ENCODE measurements at places on chromosomes 7 and 10.

- peaks cover 16% of the 10 kb centered on the region for H3K4me1 ChIP-seq
- H3K27me3 ChIP-seq = no peaks in the 10 kb centered on the region
- no peak for DNase-seq
- H3K27ac ChIP-seq = no peak overlapping the region
- no peak overlapping the region for H3K4me3 ChIP-seq
Observed at GRCh38 chr10:3496138-3496537, 288.9 kb downstream of the KLF6 start.

DNA sequence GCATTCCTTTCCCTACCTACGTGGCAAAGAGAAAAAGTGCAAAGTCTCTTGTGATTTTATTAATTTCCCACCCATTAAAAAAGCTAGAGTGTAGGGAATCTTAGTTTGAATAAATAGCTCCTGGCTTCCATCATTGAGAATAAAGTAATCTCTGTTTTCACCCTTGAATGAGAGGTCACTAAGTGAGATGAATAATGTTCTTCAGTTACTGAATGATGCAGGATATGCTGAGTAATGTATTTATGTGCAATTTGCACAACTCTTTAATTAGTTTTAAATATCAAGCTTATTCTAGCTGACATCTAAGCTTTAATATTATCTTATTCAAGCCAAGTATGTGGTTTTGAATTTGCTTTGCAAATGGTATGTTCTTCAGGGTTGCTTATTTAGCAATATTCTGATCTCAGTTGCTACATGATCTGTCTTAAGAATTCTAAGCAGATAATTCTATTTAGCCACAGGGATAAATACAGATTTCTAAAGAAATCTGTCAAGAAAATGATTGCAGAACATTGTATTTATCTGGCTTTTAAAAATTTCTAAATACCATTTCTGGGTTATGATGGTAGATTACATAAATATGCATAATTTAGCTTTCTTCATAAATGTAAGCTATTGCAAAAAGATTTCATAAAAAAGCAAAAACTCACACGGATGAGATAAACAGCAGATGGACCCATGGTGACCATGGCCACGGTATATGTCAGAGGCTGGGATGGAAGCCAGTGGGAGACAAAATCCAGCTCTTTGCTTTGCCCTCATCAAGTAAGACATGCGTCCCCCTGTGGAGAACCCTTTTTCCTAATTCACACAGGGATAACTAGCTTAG, 141.0 kb downstream of the MACC1 start:
- no peaks in the 10 kb centered on the region for H3K27me3 ChIP-seq
- H3K4me1 ChIP-seq = no peaks in the 10 kb centered on the region

- H3K4me3 ChIP-seq = no peak overlapping the region
- no peaks in the 10 kb centered on the region for H3K36me3 ChIP-seq
- H3K27me3 ChIP-seq = no peaks in the 10 kb centered on the region
- H3K27ac ChIP-seq = no peak overlapping the region
- H3K4me1 ChIP-seq = no peaks in the 10 kb centered on the region
- DNase-seq = no peak
Observed at GRCh38 chr7:118259115-118259514, 34.6 kb downstream of the ANKRD7 start.

GRCh38 chr10:89160339-89160738, 46.8 kb downstream of the CH25H start:
- H3K27me3 ChIP-seq = no peaks in the 10 kb centered on the region
- H3K4me3 ChIP-seq = no peak overlapping the region
- no peak for DNase-seq
- no peaks in the 10 kb centered on the region for H3K4me1 ChIP-seq

GRCh38 chr10:104429846-104430245, 76.2 kb downstream of the CFAP58 start:
- no peak overlapping the region for H3K27ac ChIP-seq
- H3K4me1 ChIP-seq = peaks cover 13% of the 10 kb centered on the region
- no peaks in the 10 kb centered on the region for H3K36me3 ChIP-seq
- DNase-seq = no peak

- H3K4me3 ChIP-seq = no peak overlapping the region
- H3K4me1 ChIP-seq = no peaks in the 10 kb centered on the region
- DNase-seq = no peak
- no peaks in the 10 kb centered on the region for H3K27me3 ChIP-seq
- H3K36me3 ChIP-seq = no peaks in the 10 kb centered on the region
Observed at GRCh38 chr7:118218413-118219156, 5.9 kb upstream of the ANKRD7 start.

- no peak overlapping the region for H3K27ac ChIP-seq
- no peaks in the 10 kb centered on the region for H3K4me1 ChIP-seq
- no peak overlapping the region for H3K4me3 ChIP-seq
- no peaks in the 10 kb centered on the region for H3K27me3 ChIP-seq
- no peak for DNase-seq
- H3K36me3 ChIP-seq = peaks cover 15% of the 10 kb centered on the region
Observed at GRCh38 chr7:75920431-75921161, 5.6 kb downstream of the POR start.

- H3K36me3 ChIP-seq = no peaks in the 10 kb centered on the region
- H3K4me1 ChIP-seq = peaks cover 2% of the 10 kb centered on the region
- no peak for DNase-seq
- no peaks in the 10 kb centered on the region for H3K27me3 ChIP-seq
Observed at GRCh38 chr7:157829491-157829890, 492.7 kb downstream of the DNAJB6 start.

DNA sequence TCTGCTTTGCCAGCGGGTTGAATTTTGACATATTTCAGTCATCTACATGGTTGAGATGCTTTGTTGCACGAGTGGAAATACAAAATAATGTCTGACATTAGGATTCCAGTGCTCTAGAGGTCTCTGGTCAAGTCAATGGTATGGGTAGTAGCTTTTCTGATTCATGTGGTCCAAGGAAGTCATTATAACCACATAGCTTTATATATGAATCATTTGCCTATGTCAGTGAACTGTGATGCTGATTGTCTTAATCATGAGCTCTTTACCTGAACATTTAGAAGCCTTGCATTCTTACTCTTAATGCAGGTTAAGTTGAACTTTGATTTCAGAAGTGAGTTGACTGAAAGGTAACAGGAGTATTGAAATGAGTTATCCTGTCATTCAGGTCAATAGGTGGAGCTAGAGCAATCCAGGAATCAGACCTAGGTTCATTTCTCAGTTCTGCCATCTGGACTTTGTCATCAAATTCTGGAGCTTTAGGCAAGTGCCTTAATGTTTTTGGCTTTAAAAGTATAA, 3.3 kb downstream of the MAPK8 start:
- no peaks in the 10 kb centered on the region for H3K27me3 ChIP-seq
- no peak for DNase-seq
- H3K4me3 ChIP-seq = no peak overlapping the region
- peaks cover 9% of the 10 kb centered on the region for H3K36me3 ChIP-seq

DNA sequence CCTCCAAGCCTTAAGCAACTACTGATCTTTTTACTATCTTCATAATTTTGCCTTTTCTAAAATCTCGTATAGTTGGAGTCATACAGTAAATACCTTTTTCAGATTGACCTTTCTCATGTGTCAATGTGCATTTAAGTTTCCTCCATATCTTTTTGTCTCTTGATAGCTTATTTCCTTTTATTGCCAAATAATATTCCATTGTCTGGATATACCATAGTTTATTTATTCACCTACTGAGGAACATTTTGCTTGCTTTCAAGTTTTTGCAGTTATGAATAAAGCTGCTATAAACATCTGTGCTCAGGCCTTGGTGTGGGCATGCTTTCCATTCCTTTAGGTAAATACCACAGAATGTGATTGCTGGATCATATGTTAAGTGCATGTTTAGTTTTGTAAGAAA, 161.2 kb upstream of the GNAI1 start:
- no peak overlapping the region for H3K4me3 ChIP-seq
- H3K4me1 ChIP-seq = no peaks in the 10 kb centered on the region
- H3K27me3 ChIP-seq = no peaks in the 10 kb centered on the region
- no peaks in the 10 kb centered on the region for H3K36me3 ChIP-seq

GRCh38 chr10:60351191-60351853, 38.4 kb downstream of the ANK3 start:
- H3K27me3 ChIP-seq = no peaks in the 10 kb centered on the region
- no peaks in the 10 kb centered on the region for H3K36me3 ChIP-seq
- peaks cover 4% of the 10 kb centered on the region for H3K4me1 ChIP-seq
- H3K4me3 ChIP-seq = no peak overlapping the region
- DNase-seq = no peak

- no peak overlapping the region for H3K4me3 ChIP-seq
- no peak overlapping the region for H3K27ac ChIP-seq
- peaks cover 96% of the 10 kb centered on the region for H3K36me3 ChIP-seq
Observed at GRCh38 chr10:3149918-3150317, 22.7 kb downstream of the PITRM1 start.

GRCh38 chr7:44307301-44307900, 18.0 kb downstream of the CAMK2B start:
- H3K36me3 ChIP-seq = no peaks in the 10 kb centered on the region
- no peak overlapping the region for H3K27ac ChIP-seq
- peaks cover 2% of the 10 kb centered on the region for H3K27me3 ChIP-seq
- no peak overlapping the region for H3K4me3 ChIP-seq
- H3K4me1 ChIP-seq = peaks cover 12% of the 10 kb centered on the region

GRCh38 chr10:113169853-113170460, 219.9 kb downstream of the TCF7L2 start:
- no peak overlapping the region for H3K27ac ChIP-seq
- H3K27me3 ChIP-seq = no peaks in the 10 kb centered on the region
- no peak overlapping the region for H3K4me3 ChIP-seq
- no peak for DNase-seq
- H3K36me3 ChIP-seq = peaks cover 32% of the 10 kb centered on the region

DNA sequence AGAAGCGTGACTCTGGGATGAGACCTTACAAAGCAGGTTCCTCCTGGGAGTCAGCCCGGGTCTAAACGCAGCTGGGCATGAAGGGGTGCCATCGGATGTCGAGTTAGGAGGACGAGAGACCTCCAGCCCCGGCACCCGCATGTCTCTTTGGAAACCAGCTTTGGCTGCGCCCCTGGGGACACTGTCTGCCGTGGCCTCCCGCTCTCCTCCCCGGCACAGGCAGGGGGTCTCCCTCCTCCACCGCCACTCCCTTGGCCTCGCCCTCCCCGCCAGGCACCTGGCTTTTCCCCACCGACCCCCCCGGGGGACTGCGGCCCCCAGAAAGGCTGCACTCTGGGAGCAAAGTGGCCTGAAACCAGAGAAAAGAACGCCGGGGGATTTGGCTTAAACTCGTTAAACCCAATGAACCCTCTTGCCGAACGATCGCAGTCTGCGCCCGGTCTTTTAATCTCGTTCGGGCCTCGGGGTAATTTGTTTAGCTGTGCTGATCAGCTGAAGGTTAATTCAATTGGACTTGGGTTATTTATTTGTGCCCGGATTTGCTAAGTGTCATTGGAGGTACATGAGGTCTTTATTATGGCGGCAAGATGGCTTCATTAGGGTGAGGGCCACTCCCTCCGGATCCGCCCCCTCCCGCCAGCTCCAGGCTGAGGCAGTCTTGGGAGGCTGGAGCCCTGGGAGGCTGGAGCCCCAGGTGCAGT, 16.4 kb upstream of the PSMG3 start:
- H3K27me3 ChIP-seq = no peaks in the 10 kb centered on the region
- H3K27ac ChIP-seq = no peak overlapping the region
- no peak overlapping the region for H3K4me3 ChIP-seq
- no peaks in the 10 kb centered on the region for H3K4me1 ChIP-seq
- no peak for DNase-seq
- H3K36me3 ChIP-seq = no peaks in the 10 kb centered on the region

- H3K27ac ChIP-seq = no peak overlapping the region
- H3K4me1 ChIP-seq = peaks cover 18% of the 10 kb centered on the region
- H3K36me3 ChIP-seq = peaks cover 19% of the 10 kb centered on the region
- H3K4me3 ChIP-seq = peak overlapping the region; percentile 85
- no peaks in the 10 kb centered on the region for H3K27me3 ChIP-seq
- DNase-seq = no peak
Observed at GRCh38 chr10:100970076-100970913, 991 bp downstream of the SEMA4G start.

DNA sequence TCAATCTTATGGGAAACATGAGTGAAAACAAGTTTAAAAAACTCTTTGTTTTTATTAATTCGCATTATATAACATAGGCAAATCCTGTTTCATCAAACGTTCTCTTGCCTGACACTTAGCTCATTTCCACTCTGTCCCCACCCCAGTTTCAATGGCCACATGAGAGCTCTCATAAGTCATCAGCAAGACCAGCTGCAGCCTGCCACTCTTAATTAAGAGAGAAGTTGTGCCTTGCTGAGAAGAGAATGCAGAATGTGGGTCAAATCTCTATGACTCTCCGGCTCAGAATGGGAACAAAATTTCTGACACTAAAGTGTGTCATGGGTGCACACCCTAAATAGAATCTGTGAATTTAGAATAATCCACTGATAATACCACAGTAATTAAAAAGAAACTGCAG, 39.6 kb downstream of the ASAH2 start:
- H3K36me3 ChIP-seq = no peaks in the 10 kb centered on the region
- no peak for DNase-seq
- no peak overlapping the region for H3K4me3 ChIP-seq

GRCh38 chr10:79560160-79560709, at the start of gene SFTPA2:
Gene SFTPA2, minus strand, starts transcription at chr10:79560407. Its CDS starts 924 bp downstream, at chr10:79559483.
- DNase-seq = no peak
- no peaks in the 10 kb centered on the region for H3K27me3 ChIP-seq
- H3K27ac ChIP-seq = no peak within 1 kb of the TSS
- H3K4me3 ChIP-seq = no peak within 1 kb of the TSS
- no peaks in the 10 kb centered on the region for H3K36me3 ChIP-seq

DNA sequence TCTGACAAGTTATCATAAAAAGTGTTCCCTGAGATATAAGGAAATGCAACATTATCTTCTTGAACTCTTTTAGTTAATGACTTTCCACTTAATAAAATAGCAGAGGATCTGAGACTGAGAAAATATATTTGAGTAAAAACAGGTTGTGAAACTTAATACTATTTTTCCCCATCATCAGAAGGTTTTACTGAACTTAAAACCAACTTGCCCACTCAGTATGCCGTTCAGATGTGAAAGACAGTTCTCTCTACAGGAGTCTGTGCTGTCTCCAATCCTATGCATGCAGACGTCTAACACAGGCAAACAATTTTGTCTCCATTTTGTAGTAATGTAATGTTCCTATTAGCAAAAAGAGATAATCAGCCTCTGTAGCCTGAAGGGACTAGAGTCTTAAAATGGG, 38.2 kb upstream of the CYP2C18 start:
- H3K27me3 ChIP-seq = no peaks in the 10 kb centered on the region
- no peaks in the 10 kb centered on the region for H3K4me1 ChIP-seq
- no peak overlapping the region for H3K4me3 ChIP-seq
- H3K36me3 ChIP-seq = no peaks in the 10 kb centered on the region

DNA sequence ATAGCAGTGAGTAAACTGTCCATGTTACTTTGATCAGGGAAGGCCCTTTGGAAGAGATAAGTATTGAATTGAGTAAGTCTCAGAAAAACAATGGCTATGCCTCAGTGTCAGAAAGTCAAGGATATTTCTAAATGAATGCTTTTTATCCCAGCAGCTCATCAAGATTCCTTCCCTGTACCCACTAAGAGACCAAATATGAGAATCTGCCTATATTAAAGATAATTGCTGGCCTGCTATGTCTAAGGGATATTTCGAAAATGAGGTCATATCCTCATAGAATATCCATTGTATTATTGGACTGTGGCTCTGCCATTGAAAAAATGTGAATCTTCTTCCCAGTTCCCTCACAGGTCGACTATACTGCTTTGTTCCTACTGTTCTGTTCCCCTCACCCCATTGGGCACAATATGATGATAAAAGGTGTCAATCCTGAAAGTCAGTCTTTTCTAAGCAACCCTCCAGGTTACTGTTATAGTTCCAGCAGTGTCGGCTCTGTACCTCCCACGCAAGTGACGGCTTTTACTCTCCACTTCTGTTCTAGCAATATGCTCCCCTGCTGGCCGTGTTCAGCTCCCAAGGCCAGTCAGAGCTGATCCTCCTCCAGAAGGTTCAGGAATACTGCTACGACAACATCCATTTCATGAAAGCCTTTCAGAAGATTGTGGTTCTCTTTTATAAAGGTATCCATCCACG, 51.7 kb downstream of the BZW2 start:
- H3K27me3 ChIP-seq = no peaks in the 10 kb centered on the region
- peaks cover 8% of the 10 kb centered on the region for H3K4me1 ChIP-seq
- no peak overlapping the region for H3K4me3 ChIP-seq
- peaks cover 99% of the 10 kb centered on the region for H3K36me3 ChIP-seq
- no peak for DNase-seq
- no peak overlapping the region for H3K27ac ChIP-seq
